ENCODE measurements at places on chromosomes 6 and 20.
A peak's percentile ranks its signal among the peaks of the same experiment; 100 is the strongest.

DNA sequence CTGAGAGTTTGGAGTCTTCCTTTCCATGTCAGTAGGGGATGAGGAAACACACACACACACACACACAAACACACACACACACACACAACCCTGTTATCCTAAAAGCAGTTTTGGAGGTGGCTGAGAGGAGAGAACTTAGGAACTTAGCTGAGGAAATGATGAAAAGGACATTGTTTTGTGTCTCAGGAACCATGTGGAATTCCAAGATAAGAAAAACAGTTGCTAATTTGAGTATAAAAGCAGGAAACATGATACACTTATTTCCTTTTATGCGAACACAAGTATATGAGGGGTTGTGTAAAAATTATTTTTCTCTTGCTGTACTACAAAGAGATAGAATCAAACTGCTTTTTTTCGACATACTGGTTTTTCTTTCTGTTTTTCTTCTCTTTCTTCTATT, at the start of gene MYCT1:
MYCT1 (plus strand) TSS at position 264 of the 400 bp plus-strand sequence; CDS start at position 270, 6 bp downstream.
- DNase-seq = no peak

DNA sequence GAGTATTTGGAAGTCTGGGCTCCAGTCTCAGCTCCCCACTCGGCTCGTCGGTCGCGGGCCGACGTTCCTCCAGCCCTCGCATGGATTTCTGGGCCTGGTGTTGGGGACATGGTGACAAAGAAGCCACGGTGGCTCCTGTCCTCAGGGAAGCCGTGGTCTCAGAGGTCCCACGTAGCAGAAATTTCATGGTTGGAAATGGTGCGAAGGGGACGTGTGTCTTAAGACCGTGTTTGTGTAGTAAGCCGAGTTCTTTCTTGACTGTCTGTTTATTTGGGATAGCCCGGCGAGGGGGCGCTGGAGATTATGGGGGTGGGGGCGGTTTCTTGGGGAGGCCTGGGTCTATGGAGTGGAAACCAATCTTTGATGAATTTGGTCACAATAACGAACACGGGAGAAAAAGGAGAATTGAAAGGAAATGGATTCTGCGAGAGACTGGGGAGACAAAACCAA, 23.5 kb upstream of the MAP3K7 start:
- peak; percentile 11 for DNase-seq

GRCh38 chr6:150813993-150814359, 51.5 kb upstream of the MTHFD1L start:
- DNase-seq = peak; percentile 37

DNA sequence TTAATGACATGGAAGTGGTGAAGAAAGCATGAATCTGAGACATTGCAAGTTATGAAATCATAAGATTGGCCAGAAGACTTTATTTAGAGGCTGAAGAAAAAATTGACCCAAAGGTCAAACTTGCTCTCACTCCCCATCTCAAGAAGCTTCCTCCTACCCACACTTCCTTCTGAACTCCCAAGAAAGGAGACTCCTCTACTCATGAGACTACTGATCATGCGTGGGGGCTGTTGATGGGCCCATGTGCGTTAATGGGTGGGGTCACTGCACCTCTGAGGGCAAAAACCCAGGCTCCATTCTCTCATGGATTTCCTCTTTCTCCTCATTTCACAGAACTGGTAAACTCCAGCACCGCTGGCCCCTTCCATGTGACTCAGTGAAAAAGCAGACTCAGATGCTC, 470.6 kb upstream of the ARID1B start:
- no peak for DNase-seq

DNA sequence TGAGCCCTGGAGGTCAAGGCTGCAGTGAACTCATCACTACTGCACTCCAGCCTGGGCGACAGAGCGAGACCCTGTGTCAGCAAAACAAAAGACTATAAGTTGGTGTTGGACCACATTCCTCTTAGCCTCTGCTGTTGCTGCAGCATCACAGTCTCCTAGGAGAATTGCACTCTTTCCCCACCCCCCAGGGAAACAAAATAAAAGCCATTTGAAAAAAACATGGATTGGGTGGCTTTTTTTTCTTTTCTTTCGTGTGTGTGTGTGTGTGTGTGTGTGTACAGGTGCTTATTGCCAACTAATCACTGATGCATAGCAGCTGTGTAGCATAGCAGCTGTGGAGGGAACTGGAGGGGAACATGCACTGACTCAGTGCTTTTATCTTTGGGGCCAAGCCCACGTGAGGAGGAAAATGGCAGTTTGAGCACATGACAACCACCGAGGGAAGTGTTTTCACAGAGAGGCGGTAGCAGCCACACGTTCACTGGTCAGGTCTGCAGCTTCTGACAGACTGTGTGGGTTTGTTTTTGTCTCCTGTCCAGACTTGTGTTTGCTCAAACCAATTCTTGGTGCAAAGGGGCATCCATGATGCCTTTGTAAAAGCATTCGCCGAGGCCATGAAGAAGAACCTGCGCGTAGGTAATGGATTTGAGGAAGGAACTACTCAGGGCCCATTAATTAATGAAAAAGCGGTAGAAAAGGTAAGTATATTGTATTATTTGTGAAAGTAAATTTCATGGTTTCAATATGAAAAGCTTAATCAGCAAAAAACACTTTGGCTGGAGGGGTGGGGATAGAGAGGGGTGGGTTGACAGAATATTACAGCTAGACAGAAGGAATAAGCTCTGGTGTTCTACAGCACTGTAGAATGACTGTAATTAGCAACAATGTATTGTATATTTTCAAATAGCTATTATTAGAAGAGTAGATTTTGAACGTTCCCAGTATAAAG, 27.7 kb downstream of the ALDH5A1 start:
- DNase-seq = no peak

DNA sequence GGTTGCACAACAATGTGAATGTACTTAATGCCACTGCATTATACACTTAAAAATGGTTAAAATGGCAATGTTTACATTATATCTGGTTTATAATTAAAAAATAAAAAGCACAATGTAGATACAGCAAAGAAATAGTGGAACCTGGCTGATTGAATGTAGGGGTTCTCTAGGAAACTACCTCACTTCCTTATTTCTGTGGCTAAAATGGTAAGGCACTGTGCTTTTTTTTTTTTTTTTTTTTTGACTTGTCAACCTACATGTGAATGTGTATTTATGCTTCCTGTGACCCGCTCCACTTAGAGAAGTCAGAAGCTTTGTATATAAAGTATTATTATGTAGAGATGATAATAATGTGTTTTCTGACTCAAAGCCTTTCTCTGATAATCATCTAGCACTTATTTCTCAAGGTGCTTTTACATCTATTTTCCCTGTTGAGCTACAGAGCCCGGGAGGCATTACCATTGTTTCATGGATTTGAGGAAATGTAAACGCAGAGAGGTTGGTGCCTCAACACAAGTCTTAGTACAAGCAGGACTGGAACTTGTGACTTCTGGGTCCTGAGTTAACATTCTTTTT, 55.0 kb downstream of the SOX4 start:
- no peak for DNase-seq

- DNase-seq = no peak
Observed at GRCh38 chr6:65790666-65791065, 83.6 kb upstream of the EYS start.

GRCh38 chr20:51473771-51474170, 68.7 kb downstream of the NFATC2 start:
- no peak for DNase-seq

DNA sequence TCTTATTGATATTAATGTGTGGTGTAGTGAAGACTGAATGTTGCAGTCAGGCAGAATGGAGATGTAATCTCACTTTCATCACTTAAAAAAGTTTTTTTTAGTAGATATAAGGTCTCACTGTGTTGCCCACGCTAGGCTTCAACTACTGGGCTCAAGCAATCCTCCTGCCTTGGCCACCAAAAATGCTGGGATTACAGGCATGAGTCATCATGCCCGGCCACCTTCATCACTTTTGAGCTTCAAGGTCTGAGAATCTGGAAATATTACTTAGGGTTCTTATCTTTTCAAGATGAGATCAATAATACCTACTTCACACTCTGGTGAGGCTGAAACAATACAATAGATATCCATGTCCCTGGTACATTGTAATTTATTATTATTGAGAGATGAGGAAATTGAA, 31.6 kb downstream of the ADGRG6 start:
- no peak for DNase-seq

GRCh38 chr6:116971959-116972358, 94.9 kb downstream of the RFX6 start:
- DNase-seq = peak; percentile 58

DNA sequence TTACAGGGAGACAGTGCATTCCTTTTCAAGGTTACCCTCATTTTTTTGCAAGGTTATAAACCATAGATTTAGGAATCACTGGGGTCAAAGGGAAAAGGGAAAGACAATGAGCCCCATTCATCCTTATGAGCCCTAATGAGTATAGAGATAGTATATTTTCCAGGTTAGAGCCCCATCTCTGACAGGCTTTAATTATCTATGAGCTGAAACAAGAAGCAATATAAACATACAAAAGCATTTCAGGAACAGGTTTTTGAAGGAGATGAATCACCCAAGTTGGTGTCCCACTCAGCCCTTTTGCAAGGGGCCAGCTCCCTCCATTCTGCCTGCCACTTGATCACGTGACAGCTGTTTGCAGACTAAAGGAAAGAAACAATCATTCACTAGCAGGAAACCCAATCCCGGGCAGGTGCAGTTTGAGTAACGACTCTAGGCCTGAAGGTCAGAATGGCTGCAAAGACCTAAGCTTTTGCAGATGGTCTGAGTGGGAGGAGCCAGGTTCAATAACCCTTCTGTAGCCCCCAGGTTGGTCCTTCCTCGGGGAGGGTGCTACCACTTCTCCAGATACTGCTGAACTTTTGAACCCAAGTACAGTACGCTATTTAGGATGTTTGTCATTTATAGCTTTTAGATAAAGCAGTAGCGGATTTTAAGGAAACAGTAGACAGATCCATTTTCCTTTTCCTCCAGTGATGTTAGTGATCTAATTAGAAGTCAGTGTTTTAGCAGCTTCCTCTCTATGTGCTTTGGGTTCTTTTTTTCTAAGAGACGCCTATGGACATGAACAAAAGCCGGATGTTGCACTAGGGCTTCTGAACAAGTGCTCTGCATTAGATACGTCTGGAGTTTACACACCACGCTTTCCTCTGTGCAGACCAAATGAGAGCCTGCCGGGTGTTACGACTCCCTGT, 253.2 kb downstream of the SOX4 start:
- DNase-seq = no peak

GRCh38 chr6:128039543-128039942, 138.7 kb upstream of the THEMIS start:
- DNase-seq = no peak

DNA sequence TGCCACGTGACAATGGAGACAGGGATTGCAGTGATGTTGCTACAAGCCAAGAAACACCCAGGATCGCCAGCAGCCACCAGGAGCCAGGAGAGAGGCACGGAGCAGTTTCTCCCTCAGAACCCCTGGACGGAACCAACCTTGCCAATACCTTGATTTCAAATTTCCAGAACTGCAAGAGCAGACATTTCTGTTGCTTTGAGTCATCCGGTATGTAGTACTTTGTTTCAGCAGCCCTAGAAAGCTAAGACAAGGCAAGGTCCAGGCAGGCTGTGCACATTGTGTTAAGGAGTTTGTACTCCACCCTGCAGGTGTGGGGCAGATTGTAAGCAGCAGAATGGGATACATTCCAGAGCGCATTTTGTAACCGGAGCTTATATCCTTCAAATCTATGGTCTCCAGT, 48.3 kb downstream of the TRERF1 start:
- peak; percentile 54 for DNase-seq

- DNase-seq = peak; percentile 32
Observed at GRCh38 chr6:110048221-110048875, 70.2 kb downstream of the GPR6 start.

GRCh38 chr6:74939151-74939708, 266.6 kb downstream of the COL12A1 start:
- no peak for DNase-seq

DNA sequence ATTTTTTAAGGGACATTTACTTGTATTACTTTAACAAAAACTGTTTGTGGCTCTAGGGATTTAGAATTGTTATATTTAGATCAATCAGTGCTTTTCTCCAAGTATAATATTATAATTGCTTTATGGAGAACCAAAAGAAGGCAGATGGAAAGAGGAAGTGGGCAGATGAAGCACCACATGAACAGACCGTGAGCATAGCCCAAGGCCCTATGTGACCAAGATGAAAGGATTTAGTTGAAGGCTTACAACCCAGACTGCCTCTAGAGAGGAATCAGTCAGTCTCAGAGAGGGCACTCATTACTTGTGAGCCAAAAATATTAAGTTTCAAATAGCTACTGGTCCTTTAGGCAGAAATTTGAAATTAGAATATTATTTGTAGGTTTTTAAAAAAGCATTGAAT, 102.3 kb upstream of the IMPG1 start:
- DNase-seq = no peak

GRCh38 chr6:32668226-32668747, 1.8 kb upstream of the HLA-DQB1 start:
- peak; percentile 5 for DNase-seq

DNA sequence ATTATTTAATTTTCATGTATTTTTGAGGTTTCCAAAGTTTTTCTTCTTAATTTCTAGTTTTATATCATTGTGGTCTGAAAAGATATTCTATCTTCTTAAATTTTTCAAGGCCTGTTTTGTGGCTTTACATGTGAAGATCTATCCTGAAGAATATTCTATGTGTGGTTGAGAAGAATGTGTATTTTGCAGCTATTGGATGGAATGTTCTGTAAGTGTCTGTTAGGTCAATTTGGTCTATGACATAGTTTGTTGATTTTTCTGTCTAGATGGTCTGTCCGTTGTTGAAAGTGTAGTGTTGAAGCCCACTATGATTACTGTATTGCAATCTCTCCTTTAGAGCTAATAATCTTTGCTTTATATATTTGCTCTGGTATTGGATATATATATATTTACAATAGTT, 125.7 kb downstream of the CRYBG1 start:
- DNase-seq = no peak

DNA sequence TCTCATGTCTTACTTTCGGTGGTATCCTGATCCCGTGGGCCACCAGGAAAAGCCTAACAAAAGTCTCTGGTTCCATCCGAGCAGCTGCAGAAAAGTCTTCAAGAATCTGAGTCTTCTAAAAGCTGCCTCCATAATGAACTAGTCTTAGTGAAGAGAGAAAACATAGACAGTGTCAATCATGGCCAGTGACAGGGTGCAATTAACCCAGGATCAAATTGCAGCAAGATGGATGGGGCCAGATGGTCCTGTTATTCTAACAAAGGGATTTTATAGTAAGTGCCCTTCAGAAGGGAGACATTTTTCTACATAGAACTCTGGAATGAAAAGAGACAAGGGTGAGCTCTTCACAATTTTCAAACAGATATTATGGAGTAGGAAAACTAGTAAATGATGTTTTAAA, 281.6 kb upstream of the ZFP64 start:
- no peak for DNase-seq

DNA sequence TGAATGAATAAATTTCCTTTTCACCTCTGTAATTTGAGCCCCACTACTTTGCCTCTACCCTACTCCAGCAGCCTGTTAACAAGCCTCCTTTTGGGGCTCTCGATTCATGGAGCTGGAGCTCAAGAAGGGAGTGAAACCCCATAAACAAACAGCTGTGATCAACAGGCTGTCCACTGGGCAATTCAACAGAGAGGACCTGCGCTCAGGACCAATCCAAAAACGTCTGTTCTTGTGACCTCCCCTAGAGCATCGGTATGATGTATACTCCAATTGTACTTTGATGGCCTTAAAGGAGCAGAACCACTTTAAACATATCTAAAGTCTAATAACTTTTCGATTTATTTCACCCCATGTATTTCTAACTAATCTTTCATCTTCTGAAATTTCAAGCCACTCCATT, 37.4 kb downstream of the HIVEP2 start:
- DNase-seq = no peak

GRCh38 chr6:25535632-25536225, 116.3 kb upstream of the SCGN start:
- DNase-seq = no peak

- DNase-seq = peak; percentile 47
Observed at GRCh38 chr6:149015535-149016525, 269.0 kb downstream of the UST start.
